Effector CD8-positive, alpha-beta T cell (primary cell): ENCODE measurements at places on chromosomes 1 and 21.

DNA sequence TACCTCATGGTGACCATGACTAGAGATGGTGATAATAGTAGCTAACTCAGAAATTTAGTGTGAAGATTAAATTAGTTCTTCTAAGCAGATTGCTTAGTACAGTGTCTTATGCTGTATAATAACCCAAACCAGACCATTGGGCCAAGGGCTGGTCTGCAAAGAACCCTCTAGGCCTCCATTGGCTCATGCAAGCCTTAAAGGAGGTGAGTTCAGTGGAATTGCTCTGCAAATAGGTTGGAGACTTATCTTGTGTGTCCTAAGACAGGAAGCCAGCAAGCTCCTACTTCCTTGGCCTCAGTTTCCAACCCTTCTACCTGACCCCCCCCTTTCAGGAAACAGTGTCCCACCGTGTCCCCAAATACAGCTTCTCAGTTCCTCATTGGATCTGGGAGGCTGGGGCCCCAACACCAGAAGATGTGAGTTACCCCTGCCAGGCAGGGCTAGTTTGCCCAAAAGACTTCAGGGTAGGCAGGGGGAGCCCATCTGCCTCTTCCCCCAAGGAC is 1.9 kb upstream of the MEF2D start:
- no peak for DNase-seq

GRCh38 chr1:28974432-28974831 is 60.1 kb downstream of the EPB41 start:
- DNase-seq = no peak

DNA sequence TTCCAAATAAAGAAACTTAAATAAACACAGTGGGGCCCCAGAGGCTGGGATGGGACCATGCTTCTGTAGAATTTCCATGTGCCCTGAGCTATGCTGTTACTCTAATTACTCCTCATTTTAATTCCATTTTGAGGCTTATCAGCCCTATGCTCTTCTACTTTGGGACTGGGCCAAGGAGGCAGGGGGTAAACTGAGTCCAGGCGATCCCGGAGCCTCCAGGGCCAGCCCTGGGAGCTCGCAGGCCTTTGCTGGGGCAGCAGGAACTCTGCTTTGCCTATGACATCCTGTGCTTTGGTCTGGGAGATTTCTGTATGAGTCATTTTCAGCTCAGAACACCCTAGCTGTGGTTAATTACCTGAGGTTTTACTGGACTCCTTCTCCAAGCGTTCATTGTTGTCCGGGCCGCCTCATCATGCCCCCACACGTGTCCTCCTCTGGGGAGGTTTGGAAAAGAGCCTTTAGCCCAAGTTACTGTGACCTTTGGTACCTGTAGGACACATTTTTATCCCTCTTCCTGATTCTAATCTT is 95.7 kb downstream of the RHOU start:
- DNase-seq = no peak

- DNase-seq = no peak
Measured at GRCh38 chr1:190436615-190437014, 41.0 kb downstream of the BRINP3 start.

DNA sequence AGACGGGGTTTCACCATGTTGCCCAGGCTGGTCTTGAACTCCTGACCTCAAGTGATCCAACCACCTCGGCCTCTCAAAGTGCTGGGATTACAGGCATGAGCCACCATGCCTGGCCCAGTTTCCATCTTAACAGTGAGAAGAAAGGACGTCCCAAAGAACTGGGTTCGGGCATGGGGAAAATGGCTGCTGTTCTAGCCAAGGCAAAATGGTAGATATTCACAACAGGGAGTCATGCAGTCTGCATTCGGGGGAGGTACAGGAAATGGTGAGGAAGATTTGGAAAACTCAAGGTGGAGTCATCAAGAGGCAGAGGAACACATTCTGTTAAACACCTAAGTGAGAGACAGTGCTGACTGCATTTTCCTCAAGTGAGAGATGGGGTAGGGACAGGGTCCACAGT is 4.1 kb upstream of the ATP2B4 start:
- DNase-seq = no peak
